ENCODE measurements at places on chromosomes 16 and 17.

DNA sequence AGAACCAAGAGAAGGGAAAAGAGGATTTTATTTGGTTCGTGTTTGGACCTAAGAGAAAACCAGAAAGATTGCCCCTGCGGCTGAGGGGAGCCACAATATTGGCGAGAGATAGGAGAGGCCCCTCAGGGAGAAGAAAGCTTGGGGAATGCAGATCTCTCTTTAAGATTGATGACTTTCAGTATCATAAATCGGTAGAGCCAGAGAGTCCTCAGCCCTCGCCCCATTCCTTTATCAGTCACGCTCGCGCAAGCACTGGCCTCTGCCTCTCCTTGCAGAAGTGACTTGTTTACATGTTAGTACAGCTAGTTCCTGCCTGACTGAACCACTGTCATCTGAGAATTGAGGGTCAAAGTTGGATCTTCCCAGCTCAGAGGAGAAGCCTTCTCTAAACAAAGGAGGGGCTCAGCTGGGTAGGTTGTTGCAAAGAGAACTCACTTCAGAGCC is 21.5 kb upstream of the KRT19 start:
- no peak for DNase-seq

- DNase-seq, result no peak
These were observed 60.2 kb downstream of the TEX2 start for GRCh38 chr17:64202683-64203344.

GRCh38 chr17:47888293-47888692 is 7.7 kb upstream of the SP2 start:
- no peak for DNase-seq

GRCh38 chr17:34465789-34466188 is 102.8 kb upstream of the CCL1 start:
- no peak for DNase-seq

- DNase-seq, result no peak
These were observed 2.0 kb upstream of the GSE1 start for GRCh38 chr16:85611194-85611443.

DNA sequence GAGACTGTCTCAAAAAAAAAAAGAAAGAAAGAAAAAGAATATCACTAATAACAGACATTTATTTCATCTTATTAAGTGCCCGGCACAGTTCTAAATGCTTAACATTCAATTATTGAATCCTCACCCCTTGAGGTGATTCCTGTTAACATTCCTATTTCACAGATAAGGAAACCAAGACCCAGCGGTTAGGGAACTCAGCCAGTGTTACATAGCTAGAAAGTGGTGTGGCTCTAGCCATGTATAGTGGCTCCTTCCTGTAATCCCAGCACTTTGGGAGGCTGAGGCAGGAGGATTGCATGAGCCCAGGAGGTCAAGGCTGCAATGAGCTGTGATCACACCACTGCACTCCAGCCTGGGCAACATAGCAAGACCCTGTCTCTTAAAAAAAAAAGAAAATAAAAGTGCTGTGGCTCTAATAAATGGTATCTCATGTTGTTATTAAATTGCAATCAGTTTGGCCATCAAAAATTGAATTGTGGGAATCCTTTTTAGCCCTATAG is 28.1 kb downstream of the ZNRF1 start:
- DNase-seq, result no peak

DNA sequence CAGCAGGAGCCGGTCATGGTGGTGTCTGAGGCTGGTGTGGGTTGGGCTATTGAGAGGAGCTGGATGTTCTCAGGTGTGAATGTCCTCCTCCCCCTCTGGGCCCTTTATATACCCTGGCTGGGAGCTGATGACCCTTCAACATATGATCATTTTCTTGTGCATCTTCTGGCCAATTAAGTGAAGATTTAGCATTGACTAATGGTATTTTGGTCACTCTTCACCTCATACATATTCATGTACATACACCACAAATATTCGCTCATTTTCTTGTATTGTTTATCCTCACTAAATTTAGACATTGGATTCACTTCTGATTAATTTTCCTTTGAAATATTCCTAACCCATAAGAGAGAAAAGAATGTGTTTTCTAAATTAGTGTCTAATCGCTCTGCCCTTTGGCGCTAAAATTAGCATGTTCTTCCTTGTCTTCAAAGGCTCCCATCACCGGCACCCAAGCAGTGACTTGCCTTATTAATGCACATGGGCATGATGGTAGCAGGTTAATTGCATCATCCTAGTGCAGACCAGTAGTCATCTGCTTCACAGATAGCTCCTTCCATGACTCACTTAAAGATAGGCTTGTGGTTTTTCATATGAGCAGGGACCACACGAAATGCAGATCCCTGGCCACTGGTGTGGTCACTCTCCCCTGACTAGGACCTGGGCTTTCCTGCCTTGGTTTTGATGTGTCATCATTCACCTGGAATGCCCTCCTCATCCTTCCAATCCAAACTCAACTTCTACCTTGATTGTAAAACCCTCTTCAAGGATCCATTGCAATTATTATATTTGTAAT is at the start of gene KRTAP2-4:
TSS of gene KRTAP2-4 (minus strand) at position 51 of the 796 bp plus-strand sequence. CDS start at position 17, 34 bp downstream.
- DNase-seq, result no peak
